NCI-H526 (cell line): ENCODE measurements at places on chromosomes 1 and 21.
A peak's percentile ranks its signal among the peaks of the same experiment; 100 is the strongest.

GRCh38 chr1:163866564-163866963 lies 544.8 kb downstream of the NUF2 start:
- no peak for DNase-seq

GRCh38 chr21:43733529-43734071 lies 14.7 kb downstream of the PDXK start:
- DNase-seq: no peak

DNA sequence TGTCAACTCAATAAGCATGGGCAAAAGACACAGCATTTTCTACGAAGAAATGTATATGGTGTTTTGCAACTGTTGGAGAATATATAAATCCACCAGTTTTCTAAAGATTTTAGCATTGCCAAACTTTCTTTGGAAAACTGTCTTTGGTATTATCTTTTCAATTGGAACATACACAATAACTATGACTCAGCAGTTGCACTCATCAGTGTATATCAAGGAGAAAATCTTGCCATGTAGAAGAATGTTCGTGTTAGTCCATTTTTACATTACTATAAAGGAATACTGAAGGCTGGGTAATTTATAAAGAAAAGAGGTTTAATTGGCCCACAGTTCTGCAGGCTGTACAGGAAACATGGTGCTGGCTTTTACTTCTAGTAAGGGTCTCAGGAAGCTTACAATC lies 41.1 kb downstream of the PRKAA2 start:
- DNase-seq: no peak

DNA sequence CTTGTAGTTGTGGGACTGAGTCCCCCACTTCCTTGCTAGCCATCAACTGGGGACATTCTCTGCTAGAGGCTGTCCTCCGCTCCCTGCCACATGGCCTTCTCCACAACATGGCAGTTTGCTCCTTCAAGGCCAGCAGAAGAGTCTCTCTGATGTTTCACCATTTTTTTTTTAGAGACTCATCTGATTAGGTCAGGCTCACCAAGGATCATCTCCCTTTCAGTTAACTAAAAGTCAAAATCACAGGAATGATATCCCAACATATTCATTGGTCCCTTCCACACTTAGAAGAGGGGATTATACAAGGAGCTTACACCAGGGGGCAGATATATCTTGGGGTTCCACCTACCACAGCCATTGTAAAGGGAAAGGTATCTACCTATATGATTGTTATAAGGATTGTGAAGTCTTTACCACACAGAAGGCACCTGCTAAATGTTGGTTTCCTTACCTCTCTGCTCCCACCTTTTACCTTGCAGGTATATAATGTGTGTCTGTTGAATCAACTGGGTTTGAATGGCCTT lies 23.3 kb downstream of the RIMKLA start:
- DNase-seq: no peak

- no peak for DNase-seq
These were observed 12.8 kb upstream of the RNF223 start for GRCh38 chr1:1086911-1087341.

DNA sequence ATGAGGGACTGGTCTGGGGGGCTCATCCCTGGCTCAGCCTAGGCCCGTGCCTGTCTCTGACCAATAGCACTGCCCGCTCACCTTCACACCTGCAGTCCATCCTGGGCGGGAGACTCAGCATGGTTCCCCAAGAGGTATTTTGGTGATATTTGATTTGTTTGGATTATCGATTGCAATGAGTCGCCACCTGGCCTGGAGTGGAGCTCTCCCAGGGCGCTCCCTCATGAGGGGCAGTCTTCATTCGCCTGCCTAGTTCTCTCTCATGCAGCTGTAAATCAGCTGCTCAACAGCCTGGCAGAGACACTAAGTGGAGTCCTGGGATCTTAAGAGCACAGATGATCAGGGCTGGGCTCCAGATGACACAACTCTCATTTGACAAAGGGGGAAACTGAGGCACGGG lies 90.1 kb upstream of the ACTL8 start:
- DNase-seq: no peak

- no peak for DNase-seq
These were observed 50.7 kb upstream of the KCNE2 start for GRCh38 chr21:34313116-34313515.

DNA sequence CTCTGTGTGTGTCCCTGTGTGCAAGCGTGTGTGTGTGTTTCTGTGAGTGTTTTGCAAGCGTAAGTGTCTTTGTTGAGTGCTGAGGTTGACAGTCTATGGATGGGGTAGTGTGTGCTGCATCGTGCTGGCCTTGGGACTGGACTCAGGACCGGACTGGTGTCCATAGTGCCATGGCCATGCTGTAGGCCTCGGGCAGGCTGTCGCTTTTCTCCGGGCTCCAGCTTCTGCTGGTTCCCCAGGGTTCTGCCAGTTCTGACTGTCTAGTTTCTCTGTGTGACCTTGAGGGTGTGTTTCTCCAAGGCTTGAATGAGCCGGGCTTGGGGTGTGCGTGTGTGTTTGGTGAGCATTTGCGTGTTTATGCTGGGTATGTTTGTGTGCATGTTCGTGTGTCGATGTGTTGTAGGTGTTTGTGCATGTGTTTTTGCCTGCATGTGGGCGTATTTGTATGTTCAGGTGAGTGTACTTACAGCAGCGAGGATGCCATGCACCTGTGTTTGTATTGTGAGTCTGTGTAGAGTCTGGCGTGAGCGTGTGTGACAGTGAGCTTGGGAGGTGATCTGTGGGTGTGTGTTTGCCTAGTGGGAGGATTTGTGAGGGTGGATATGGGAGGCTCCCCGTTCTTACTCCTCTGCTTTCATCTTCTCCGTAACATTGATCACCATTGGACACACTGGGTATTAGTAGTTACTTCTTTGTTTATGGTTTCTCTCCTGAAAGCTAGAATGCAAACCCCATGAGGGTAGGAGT lies 51.7 kb upstream of the POU3F1 start:
- no peak for DNase-seq

- no peak for DNase-seq
These were observed 11.5 kb downstream of the FCRL5 start for GRCh38 chr1:157540852-157541251.

DNA sequence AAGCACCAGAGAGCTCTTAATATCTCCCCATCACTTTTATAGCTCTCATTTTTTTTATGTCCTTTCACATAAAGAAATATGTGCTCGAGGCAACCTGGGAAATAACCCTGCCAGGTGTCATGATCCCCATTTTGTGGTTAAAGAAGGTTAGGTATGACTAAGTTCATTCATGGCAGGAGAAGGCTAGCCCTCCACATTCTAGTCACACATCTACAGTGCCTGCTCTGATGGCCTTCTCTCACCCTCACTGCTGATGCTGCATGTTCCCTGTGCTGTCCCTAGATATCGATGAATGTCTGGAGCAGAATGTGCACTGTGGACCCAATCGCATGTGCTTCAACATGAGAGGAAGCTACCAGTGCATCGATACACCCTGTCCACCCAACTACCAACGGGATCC lies 187.5 kb downstream of the TPR start:
- DNase-seq: no peak

GRCh38 chr1:50438945-50439344 lies 15.7 kb upstream of the DMRTA2 start:
- no peak for DNase-seq

DNA sequence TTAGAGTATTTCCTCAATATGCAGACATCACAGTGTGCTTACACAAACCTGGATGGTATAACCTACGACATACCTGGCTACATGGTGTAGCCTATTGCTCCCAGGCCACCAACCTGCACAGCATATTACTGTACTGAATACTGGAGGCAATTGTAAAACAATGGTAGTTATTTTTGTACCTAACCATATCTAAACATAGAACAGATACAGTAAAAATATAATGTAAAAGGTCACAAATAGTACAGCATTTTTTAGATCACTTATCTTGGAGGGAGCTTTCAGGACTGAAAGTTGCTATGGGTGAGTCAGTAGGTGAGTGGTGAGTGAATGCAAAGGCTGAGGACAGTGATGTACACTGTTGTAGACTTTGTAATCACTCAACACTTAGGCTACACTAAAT lies 492.3 kb downstream of the MRPL39 start:
- DNase-seq: no peak

DNA sequence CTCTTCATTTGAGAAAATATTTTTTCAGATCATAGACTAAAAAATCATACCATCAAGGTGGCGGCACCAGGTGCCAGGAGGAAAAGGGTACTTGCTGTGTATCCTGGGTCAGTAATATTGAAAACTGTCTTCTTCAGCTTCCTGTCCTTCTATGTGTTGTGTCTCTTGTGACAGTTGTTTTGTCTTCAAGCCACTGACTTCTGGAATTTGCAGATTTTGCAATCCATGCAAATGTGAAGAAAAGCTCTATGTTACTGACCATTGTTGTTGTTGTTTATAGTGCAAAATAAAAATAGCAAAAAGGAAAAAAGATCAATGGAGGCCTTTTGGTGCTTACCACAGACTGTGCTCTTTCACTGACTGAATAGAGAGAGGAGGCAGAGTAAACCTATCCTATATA lies 83.2 kb upstream of the RHOU start:
- no peak for DNase-seq

- DNase-seq: no peak
These were observed 18.8 kb upstream of the PWP2 start for GRCh38 chr21:44088401-44088780.

- no peak for DNase-seq
These were observed 64.3 kb downstream of the OPTC start for GRCh38 chr1:203558064-203558760.

GRCh38 chr1:201469645-201470074 lies 672 bp upstream of the PHLDA3 start:
- DNase-seq: no peak

GRCh38 chr1:112818990-112819689 lies 104.0 kb upstream of the PPM1J start:
- DNase-seq: no peak

DNA sequence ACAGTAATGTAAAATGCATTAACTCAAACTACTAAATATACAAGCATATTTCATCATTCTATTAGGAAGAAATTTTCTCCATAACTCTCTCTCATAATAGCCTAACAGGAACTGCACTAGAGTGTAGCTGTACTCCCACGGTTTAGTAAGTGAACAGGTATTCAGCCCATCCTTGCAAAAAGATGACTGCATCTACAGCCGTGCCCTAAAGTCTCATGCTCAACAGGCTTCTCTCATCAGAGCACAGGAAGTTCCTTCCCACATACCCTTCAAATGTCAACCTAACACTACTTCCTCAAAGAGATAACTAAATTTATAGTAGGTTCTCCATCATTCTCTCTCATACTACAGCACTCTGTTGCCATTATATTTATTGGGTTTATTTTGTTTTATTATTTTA lies 251.6 kb downstream of the AKT3 start:
- DNase-seq: no peak

GRCh38 chr1:103387898-103388297 lies 137.6 kb upstream of the RNPC3 start:
- DNase-seq: no peak

DNA sequence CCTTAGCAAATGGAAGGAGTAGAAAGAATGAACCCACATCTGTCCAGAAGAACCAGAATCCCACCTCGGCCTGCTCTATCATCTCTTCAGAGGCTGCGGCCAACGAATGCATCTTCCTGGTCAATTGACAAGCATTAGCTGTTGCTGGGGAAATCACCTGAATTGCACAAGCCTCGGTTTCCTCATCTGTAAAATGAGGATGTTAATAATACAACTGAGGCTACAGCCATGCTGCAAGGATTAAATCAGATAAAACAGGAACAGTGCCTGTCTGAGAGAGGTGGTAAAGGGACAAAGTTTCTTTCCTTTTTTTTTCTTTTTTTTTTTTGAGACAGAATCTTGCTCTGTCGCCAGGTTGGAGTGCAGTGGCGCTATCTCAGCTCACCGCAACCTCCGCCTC lies 99.8 kb downstream of the KIF14 start:
- DNase-seq: no peak

GRCh38 chr1:154222918-154223317 lies 2.2 kb downstream of the UBAP2L start:
- DNase-seq: no peak

GRCh38 chr1:109954041-109954512 lies 30.5 kb upstream of the AHCYL1 start:
- DNase-seq: no peak

DNA sequence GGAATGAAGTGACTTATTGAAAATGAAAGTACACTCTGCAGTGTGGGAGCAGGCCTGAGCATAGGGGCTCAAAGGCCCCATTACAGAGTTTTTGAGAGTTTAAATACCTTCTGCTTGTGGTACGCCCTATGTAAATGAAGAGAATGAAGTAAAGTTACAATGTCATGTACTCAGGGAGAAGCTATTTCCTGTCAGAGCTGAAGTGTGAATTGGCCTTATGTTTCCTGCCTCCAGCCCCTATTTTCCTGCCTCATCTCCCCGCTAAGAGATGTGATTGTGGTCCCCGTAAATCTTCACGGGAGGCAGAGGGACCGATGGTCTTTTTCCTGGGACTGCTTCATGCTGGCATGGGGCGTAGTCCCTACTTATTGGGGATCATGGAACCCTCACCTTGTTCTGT lies 2.5 kb upstream of the ZNF683 start:
- no peak for DNase-seq

GRCh38 chr1:162882248-162882674 lies 21.3 kb upstream of the CCDC190 start:
- DNase-seq: peak; percentile 21

GRCh38 chr1:59359325-59359724 lies 62.4 kb downstream of the FGGY start:
- DNase-seq: no peak

DNA sequence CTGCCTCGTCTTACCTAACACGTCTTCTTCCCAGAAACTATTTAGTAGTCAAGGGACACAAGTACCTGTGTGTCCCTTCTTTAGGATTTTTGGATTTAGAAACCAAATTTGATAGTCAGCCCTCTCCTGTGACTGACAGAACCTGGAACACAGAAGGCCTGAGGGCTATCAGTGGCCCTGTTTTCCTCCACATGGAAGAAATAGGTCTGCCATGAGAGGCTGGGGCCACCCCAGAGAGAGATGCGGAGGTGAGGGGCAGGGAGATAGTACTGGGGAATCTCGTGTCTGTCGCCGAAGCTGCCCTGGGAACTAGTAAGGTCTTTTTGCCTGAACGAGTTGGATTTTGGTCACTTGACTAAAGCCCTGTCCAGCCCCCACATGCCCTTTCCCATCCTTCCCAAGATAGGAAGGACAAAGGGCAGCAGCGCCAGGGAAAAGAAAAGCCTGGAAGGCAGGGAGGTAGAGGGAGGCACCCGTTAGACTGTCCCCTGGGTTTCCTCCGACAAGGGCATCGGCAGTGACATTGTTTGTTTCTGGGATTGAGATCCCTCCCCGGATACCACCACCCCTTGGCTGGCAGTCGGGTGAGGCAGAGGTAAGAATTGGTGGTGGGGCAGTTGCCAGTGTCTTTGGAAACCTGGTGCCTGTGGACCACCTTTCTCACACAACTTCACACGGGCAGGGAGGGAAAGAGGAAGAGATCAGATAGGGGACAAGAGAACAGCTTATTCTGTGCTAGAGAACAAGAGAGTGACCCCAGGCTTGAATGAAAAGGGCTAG lies 19.8 kb downstream of the SMIM12 start:
- no peak for DNase-seq

GRCh38 chr1:90561103-90561783 lies 155.9 kb downstream of the BARHL2 start:
- no peak for DNase-seq

DNA sequence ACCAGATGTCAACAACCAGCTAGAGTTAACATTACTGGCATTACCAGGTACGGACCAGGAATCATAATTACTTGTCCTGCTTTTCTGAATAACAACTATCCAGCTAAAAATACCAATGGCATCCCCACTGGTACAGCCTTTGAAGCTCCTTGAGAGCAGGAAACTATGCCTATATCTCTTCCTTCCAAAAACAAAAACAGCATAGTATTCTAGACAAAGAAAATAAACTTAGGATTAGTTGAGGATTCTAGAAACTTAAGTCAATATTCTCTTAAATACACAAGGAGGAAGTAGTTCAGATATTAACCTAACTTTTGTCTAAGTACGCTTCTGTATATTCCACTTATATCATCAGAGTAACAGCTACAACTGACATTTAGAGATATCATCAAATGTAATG lies 3.0 kb downstream of the FUBP1 start:
- DNase-seq: no peak
